Activated effector memory CD4-positive, alpha-beta T cell treated with anti-CD3 and anti-CD28 coated beads, Interleukin-2, amount 50 U/mL, for 16 hours (primary cell): ENCODE measurements at places on chromosomes 2 and 18.

GRCh38 chr2:36059691-36060090 is 295.9 kb upstream of the CRIM1 start:
- no peak for DNase-seq

DNA sequence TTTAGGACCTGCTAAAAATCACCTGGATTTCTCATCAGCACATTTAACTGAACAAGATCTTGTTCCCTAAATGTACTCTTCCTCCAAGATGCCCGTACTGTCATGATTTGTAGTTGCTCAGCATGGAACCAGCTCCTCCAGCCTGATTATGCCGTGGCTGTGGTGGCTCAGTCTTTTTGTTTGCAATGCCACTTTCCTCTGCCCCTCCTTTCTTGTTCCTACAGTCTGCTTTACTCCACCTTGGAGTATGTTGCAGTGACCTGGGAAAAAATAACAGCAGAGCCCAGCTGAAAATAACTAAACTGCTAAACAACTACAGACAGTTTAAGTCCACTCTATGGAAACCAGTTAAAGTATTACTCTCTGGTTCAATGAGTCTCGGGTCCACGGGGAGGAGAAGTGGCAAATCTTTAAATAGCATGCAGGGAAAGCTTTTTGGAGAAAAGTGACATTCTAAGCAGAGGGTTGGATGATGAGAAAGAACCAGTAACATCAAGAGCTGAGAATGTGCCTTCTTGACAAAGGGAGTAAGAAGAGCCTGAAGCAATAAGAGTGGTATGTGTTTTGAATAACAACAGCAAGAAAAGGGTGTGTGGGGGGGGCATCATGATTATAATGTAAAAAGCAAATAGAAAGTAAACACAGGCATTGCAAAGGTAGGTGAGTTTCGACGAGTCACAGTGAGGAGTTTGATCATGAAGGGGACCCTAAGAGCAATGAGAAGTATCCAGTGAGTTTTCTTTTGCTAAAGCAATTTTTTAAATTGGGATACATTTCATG is 225.7 kb downstream of the TMX3 start:
- no peak for DNase-seq

DNA sequence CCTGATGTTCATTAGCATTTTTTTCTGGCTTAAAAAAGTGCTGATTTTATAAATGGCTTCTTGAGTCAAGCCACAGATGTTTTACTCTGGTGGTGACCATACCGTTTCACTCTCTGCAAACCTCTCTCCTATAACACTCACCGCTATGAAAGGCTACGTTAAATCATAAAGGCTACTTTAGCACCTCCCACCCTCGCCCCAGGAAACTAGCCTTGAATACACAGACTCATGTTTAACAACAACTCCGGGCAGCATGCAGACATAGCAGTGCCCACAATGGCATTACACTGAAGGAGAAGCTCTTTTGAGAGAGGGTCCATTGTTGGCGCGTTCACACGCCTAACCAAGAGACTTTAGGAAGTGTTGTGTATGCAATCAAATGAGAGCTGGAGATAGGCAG is 5.6 kb downstream of the MYT1L start:
- DNase-seq = no peak

DNA sequence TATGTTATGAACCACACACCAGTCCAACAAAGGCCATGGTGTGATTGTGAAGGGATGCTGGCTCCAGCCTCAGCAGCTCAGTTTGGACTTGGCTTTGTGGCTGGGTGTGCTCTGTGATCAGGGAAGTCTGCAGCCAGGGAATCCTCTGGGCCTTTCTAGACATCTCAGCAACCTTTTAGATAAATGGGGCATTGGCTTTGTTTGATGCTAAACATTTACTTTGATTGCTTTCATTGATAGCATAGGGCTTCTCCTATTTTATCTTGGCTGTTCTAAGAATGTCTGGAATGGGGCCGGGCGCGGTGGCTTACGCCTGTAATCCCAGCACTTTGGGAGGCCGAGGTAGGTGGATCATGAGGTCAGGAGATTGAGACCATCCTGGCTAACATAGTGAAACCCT is 104.5 kb downstream of the VAPA start:
- no peak for DNase-seq

DNA sequence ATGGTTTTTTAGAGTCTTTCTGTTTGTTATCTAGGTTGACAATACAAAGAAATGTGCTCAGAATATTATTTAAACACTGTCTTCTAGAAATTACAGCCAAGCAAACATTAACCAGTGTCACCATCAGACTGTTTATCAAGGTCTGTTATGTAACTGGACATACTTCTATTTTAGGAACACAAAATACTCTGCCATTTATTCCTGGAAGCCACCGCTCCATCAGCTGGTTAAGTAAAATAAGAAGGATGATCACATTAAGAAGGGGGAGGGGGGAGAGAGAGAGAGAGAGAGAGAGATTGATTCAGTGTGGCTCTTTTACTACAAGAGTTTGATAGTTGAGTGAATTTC is 47.9 kb downstream of the MBP start:
- DNase-seq = no peak

DNA sequence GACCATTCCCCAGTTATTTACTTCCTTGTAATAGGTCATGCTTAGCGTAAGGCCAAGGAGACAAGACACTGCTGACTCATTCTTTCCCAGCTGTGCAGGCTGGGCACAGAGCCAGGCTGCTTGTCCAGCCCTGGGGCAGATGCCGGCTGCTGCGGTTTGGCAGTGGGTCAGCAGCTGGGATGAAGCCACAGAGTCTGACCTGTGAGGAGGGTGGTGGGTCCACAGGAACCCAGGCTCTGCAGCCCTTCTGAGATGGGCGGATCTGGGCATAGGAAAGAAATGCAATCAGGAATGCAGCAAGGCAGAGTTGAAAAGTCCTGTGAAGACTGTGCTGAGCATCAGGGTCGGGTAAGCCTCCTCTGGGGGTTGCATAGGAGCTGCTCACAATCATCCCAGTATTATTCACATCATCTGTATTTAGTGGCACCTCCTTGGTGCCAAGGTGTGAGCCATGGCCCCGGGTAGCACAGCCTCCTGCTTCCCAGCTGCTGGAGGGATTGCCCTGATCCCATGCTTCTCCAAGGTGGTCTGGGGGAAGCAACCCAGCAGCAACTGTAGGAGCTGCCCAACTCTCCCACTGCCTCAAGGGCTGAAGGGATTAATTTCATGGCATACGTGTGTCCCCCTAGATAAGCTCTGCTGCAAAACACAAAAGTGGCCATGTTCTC is 139.0 kb downstream of the DDX1 start:
- DNase-seq = no peak

- DNase-seq = no peak
Measured at GRCh38 chr2:210302326-210302725, 12.6 kb downstream of the MYL1 start.

GRCh38 chr2:118834901-118835745 is 12.3 kb downstream of the EN1 start:
- DNase-seq = no peak

DNA sequence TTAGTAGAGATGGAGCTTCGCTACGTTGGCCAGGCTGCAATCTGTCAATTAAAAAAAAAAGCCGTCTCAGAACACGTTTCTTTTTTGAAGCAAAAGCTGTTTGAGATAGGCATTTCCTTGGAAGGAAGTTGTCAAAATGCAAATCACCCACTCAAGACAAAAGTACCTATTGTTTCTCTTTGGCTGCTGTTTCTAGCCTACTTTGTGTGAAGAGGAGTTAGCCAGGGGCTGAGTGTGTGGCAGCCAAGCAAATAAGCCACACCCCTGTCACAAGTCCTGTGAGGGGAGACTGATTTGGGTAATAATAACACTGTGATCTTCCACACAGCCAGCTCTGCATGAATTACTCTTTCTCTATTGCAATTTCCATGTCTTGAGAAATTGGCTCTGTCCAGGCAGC is 47.4 kb upstream of the CDCA7 start:
- DNase-seq = no peak

- DNase-seq = no peak
Measured at GRCh38 chr18:27778925-27779324, 398.0 kb downstream of the CDH2 start.

GRCh38 chr2:15616429-15616828 is 24.8 kb downstream of the DDX1 start:
- DNase-seq = no peak

DNA sequence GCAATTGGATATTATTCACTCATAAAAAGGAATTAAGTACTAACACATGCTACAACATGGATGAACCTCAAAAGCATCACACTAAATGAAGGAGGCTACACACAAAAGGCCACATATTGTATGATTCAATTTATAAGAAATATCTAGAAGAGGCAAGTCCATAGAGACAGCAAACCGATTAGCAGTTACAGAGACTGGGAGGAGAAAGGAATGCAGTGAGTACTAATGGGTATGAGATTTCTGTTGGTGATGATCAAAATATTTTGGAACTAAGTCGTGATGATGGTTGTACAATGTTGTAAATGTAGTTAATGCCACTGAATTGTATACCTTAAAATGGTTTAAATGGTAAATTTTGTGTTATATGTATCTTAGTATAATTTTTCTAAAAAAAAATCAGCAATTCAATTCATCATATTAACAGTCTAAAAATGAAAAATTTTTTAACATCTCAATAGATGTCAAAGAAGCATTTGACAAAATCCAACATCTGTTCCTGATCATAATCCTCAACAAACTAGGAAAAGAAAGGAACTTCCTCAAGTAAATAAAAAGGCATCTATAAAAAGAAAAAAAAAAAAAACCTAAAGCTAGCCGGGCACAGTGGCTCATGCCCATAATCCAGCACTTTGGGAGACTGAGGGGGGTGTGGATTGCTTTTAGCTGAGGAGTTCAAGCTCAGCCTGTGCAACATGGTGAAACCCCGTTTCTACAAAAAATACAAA is 98.1 kb downstream of the TGIF1 start:
- no peak for DNase-seq

DNA sequence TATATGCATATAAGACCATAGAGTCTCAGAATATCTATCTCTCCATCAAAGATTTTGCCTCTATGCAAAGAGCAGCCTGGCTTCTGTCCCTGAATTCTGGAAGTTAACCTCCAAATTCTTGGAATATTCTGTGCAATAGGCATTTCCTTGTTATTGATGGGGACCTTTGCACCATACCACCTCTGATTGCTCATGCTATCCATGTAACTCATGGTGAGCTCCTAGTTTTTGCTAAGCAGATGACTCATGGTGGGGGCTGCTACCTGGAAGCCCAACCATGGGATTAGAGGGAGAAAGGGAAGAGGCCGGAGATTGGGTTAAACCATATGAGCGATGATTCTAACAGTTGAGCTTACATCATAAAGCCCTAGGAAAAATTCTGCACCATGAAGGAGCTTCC is 310.2 kb upstream of the FIGN start:
- DNase-seq = no peak

- DNase-seq = no peak
Measured at GRCh38 chr2:165795011-165795410, 964 bp upstream of the GALNT3 start.

GRCh38 chr2:219985017-219985416 is 357.6 kb downstream of the SLC4A3 start:
- DNase-seq = no peak
